ENCODE measurements at places on chromosomes 7 and 10.

GRCh38 chr7:30920584-30921539, 9.2 kb downstream of the AQP1 start:
- no peak for DNase-seq

GRCh38 chr10:44801383-44802327, 109.5 kb upstream of the TMEM72 start:
- DNase-seq: peak; percentile 76

- no peak for DNase-seq
Measured at GRCh38 chr10:125201791-125202622, 41.6 kb upstream of the CTBP2 start.

DNA sequence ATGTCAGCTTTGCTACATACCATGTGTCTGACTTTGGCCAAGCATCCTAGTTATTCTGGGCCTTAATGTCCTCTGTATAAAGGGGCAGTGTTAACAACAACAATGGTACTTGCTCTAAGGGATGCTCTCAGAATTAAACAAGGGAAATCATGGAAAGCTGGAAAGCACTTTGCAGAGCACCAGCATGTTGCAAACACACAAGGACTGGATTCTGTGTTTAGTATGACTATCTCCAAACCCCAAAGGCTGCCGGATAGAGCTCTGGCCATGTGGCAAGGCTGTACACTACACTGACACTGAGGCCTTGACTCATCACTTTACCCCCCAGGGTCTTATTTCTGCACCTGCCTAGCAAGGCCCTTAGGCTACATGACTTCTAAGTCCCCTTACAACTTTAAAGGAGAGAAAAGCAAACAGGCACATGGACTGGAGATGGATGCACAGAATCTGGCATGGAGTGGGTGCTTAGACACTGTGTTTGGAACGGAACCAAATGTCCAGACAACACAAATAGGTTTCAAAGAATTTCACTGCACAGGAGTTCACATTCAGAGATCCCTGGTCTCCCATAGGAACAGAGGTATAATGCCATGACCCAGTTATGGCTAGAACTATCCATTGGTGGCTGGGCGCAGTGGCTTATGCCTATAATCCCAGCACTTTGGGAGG, 74.6 kb downstream of the FAM13C start:
- DNase-seq: no peak

DNA sequence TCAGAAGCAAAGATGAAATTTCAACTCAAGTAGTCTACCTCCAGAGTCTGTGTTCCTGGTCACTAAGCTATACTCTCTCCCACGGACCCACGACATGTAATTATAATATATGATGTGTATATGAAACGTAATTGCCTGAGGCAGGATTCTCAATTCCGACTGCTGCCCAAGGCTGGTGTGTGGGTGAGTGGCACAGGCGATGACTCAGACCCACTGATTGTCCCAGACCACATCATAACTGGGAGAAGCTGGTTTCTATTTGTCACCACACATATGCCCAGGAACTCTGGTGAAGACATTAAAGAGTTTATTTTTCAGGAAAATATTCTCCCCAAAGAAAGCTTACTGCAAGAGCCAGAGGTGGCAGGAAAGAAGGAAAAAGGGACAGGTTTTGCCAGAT, 219.3 kb downstream of the JAZF1 start:
- no peak for DNase-seq

DNA sequence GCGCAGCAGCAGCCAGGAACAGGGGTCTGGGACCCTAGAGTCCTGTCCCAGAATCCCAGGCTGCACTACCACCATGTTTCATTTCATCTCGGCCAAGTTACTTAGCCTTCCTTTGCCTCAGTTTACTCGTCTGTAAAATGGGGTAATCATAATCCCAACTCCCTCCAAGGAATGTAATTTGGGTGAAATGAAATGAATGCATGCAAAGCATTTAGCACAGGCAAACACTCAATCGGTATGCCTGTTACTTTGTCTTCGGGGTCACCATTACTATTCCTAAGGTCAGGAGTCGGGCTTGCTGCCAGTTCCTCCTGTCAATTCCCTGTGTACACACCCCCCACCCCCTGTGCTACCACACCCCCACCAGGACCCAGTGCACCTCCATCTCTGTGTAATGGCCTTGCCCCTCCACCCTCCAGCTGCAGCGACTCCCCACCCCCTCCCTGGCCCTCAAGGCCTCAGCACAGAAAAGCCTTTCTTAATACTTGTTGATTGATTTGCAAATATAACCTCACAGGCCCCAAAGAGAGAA, 1.7 kb downstream of the TNS3 start:
- DNase-seq: no peak

GRCh38 chr7:124790645-124791044, 25.1 kb upstream of the GPR37 start:
- DNase-seq: no peak

DNA sequence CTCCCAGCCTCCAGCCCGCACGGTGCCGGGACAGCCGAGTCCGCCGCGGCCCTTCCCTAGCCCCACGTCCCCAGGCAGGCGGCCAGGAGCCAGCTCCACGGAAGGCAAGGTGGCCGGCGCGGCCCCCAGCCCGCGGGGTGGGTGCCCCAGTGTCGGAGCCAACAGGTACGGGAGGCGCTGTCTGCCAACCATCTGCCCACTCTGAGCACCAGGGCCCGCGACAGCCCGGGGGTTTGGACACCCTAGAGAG, 75.8 kb downstream of the CALN1 start:
- no peak for DNase-seq

GRCh38 chr7:41536122-41536872, 166.6 kb downstream of the INHBA start:
- peak; percentile 28 for DNase-seq

GRCh38 chr10:124389613-124390361, 28.9 kb downstream of the OAT start:
- DNase-seq: no peak

DNA sequence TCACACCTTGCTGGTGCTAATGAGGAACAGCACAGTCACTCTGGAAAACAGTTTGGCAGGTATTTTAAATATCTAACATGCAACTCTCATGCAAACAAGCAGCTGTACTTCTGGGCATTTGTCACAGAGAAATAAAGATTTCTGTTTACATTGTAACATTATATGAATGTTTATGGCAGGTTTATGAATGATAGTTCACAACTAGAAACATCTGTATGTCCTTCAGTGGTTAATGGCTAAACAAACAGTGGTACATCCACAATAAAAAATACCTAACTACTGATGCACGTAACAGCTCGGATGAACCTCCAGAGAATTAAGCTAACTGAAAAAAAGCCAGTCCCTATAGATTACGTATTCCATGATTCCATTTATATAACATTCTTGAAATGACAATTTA, 109.6 kb downstream of the GPR37 start:
- no peak for DNase-seq

- no peak for DNase-seq
Measured at GRCh38 chr10:13674645-13675588, 88.2 kb downstream of the PRPF18 start.

GRCh38 chr10:35379226-35380137, 43.2 kb downstream of the CCNY start:
- DNase-seq: no peak

GRCh38 chr10:79468015-79468560, 22.7 kb upstream of the ZCCHC24 start:
- no peak for DNase-seq

DNA sequence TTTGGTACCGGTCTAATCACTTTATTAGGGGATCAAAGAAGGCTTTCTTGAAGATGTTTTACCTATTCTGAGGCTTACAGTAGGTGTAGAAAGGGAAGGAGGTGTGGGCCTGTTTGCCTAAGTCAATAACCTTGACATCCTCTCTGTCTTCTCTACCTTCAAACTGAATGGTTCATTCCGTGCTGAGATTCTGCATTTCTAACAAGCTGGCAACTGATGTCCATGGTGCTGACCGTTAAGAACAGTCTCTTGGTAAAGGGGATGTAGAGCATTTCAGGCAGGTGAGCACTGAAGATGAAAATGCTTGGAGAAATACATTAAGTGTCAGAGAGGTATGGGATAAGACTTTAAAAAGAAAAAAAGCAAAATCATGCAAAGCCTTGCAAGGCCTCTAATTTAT, 51.5 kb upstream of the DGKB start:
- no peak for DNase-seq

DNA sequence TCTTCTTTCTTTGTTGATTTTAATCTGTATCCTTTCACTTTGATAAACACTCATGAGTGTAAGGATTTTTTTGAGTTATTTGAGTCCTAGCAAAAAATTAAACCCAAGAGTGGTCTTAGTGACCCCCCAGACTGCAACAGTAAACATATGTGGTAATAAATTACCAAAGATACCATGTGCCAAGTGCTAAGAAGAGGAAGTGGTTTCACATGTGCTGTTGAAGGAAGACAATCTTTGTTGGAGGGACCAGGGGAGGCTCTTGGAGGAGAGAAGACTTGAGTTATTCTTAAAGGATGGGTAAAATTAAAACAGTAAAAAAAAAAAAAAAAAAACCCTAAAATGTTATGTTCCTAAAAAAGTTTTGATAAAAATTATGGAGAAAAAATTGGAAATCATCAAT, 150.2 kb downstream of the SEC23IP start:
- DNase-seq: no peak

GRCh38 chr10:29658984-29659965, 24.5 kb upstream of the SVIL start:
- peak; percentile 99 for DNase-seq

DNA sequence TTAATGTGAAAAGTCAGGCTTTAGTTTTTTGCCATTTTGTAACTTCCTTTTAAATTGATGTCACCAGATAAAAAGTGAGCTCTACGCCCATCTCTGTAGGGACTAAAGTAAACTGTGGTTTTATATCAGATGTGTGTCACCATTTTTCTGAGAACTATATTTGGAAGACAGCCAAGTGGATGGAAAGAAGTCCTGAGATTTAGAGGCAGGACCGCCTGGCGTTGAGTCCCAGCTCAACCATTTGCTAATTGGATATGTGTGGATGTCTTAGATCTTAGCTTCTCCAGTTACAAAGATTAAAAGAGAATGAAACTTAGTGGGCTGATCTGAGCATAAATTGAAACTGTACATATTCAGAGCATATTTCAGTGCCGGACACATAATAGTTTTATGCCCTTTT, 691.6 kb upstream of the CELF2 start:
- DNase-seq: no peak

DNA sequence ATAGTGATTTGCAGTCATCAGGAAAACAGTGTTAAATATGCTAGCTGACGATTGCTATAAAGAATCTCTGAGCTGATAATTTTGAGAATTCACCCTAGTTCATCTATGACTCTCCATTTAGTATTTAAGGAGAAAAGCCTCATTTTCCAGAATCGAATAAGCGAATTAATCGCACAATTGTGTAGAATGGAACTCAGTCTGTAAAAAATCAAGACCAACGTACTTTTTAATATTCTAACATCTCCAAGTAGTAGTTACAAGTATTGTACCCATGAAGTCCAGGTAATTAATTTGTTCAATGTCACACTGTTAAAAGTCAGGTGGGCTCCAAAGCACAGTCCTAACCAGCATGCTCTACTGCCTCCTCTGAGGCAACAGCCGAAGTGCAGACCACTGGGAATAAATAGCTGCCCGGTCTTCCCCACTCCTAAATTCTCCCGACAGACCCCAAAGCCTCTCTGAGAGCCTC, 380 bp upstream of the AGBL3 start:
- DNase-seq: no peak

DNA sequence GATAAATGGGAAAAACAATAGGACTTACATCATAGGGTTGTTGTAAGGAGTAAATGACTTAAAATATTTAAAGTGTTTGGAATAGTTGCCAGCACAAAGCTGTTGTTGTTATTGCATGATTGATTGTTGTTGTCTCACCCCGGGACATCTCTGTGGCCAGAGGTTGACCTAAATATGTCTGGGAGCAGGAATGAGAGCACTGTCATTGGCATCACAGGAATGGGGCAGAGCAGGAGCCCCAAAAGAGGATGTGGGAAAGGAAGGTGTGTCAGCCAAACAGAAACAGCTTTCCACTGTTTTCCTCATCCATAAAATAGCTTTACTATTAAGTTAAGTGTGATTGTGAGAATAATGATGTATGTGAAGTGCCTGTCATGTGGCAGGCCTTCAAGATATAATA, 121.6 kb downstream of the TMEM168 start:
- no peak for DNase-seq

GRCh38 chr10:114404171-114405010, at the start of gene AFAP1L2:
TSS of gene AFAP1L2 (minus strand) at chr10:114404502. CDS start at chr10:114404455, 47 bp downstream.
- DNase-seq: no peak

DNA sequence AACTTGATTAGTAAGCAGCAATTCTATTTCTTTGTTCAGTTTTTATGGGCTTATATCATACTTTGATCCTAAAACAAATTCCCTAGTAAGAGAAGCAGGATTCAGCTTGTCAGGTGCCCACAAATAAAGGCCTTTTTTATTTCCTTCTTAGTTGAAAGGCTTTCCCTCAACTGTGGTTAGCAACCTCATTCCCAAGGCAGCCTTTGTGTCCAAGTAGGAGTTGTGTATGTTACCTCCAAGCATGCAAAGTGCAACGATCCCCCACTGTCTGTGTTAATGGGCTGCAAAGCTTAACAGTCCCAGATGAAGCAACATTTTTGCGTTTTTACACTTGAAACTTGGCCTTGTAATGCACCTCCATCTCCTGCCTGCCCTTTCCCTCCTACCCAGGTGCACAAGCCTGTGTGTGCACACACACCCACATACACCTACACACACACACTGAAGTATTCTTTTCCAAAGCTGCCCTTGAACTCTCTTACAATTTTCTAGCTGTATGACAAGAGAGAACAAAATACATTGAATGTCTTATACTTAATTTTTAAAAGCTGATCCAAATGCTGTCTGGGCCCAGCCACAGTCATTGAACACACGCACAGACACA, 278.2 kb downstream of the SNX13 start:
- DNase-seq: peak; percentile 74

DNA sequence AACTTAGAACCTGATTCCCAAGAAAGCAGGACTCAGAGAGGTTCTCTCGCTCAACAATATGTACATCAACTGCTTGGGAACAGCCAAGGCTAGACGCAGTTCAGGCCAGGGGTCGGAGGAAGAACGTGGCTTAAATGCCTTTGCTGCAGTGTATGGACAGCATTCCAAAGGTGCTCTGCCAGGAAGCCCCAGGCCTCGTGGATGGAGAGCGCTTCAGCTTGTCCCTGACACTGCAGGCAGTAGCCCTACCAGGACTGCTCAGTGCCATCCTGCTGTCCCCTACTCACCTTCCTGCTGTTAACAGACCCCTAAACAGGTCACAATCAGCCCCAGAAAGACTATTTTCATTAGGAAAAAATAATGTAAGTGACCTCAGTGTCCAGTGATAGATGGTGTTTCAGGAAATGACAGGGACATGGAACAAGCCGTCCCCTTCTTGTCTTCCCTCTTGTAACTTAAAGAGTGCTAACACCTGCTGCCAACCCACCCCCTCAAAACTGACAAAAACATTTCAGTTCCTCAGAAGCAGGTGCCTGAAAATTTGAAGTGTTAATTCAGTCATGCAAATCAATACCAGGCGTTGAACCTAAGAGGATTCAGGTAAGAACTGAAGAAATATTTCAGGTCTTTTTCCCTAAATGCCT, 16.5 kb downstream of the CREB3L2 start:
- DNase-seq: no peak
